ENCODE measurements at places on chromosomes 12 and 14.

DNA sequence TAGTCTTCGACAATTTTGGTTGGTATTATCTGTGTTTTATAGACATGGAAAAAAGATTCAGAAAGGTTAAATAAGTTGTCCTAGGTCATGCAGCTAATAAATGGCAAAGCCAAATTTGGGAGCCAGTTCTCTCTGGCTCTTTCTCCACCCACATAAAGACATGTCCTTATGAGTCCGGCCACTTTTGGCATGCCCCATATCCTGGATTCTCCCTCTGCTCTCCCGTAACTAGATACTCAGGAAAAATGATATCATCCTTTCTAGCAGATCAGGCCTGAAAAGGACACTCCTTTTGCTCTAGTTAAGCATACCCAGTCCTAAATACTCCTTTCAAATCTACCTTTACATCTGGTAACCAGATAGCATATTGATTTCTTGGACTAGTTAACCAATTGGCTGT, 64.4 kb downstream of the TTLL5 start:
- DNase-seq: no peak

DNA sequence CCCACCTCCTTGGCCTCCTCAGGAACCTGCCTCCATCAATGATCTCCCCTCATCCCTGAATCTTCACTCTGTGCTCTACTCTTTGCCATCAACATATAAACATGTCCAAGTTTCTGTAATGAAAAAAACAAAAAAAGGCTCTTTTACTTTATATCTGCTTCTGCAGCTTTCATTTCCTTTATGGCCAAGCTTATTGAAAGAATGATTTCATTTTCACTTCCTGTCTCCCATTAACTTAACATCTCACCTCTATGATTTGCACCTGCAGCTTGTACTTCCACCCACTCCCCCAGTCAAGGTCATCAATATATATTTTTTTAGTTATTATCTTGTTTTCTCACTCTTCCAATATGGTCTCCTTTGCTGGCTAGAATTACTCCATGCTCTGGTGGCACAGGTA, 15.6 kb upstream of the RNU6-7 start:
- no peak for DNase-seq

GRCh38 chr14:22448035-22448904, 140.8 kb downstream of the DAD1 start:
- no peak for DNase-seq

DNA sequence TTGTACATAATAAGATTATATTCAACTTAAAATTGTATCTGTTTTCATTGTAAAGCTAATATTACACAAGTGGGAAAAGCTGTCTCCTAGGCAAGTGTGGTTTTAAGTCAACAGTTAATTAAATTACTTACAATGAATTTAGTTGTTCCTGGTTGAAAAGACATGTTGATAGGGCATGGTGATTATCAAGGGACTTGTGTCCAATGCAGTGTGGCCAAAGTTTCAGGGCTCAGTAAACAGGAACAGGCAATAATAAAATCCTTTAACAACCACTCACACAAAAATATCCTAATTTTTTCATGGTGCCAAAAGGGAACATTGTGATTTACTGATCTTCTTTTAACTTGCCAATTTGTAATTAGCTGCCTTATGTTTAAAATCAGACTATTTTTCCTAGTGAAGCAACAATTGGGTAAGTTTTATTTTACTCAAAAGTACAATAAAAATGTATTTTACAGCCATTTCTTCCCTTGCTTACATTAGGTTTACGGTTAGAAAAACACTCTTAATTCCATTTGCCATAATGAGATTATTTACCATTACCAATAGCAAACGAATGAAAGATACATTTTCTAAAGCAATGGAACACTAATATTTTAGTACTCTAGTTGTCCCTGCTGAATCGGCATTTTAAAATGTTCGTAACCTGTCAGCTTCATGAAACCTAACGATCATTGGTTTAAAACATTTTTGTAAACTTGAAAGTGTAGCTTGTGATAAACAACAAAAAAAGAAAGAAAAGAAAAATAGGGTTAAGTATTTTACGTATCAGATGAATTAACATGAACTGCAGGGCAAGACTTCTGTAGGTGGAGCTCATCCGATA, 1.8 kb upstream of the WNK1 start:
- DNase-seq: no peak

DNA sequence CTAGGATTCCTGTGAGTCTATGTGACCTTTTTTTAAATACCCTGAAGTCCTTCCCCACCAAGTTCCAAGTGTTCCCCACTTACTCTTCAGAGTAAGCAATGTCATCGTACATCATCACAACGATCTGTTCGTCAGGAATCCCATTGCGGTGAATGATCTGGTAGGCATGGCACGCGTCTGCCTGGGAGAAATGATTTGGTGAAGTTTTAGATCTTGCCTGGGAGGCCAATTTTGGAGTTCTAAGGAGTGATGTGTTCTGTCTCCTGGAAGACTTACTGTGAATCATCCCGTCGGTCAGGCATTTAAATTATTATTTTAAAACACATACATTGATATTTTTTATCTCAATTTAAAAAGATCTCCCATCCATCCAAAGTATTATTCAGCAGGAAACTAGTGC, 29.8 kb downstream of the LGMN start:
- no peak for DNase-seq

GRCh38 chr12:4137015-4137414, 136.5 kb upstream of the CCND2 start:
- no peak for DNase-seq

- no peak for DNase-seq
Observed at GRCh38 chr12:45803111-45803510, 73.6 kb downstream of the ARID2 start.

DNA sequence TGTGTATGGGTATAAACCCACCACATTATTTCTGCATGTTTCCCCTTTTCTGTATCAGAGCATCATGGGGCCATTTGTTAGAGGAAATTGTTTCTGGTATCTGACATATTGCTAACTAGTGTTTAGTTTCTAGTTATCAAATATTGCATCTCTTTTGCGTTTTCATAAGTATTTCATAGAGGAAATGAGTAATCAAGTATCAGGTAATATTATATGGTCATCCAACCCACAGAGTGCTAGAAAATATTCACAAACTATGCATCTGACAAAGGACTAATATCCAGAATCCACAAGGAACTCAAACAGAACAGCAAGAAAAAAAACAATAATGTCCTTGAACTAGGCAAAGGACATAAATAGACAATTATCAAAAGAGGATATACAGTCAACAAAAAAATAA, 258.9 kb upstream of the LRIG3 start:
- DNase-seq: no peak

DNA sequence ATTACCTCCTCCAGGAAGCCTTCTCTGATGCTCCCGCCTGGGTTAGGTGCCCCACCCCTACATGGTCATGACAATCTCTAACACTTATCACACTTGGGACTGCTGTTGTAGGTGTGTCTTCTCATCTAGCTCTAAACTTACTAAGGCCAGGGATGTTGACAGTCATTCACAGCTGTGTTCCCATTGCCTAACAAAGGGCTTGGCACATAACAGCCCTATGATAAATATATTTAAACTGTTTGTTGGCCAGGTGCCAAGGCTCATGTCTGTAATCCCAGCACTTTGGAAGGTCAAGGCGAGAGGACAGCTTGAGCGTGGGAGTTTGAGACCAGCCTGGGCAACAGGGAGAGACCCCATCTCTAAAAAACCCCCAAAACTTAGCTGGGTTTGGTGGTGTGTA, 98.8 kb upstream of the RGS6 start:
- DNase-seq: no peak

- DNase-seq: no peak
Observed at GRCh38 chr14:58954901-58955861, 233.3 kb upstream of the DAAM1 start.

Measured in stimulated activated CD8-positive, alpha-beta memory T cell treated with anti-CD3 and anti-CD28 coated beads, Interleukin-7, amount 100 ng/mL, for 1 hour (primary cell).